ELR (cell line): ENCODE measurements at places on chromosomes 16 and 17.

- no peak for DNase-seq
Observed at GRCh38 chr17:71985111-71986039, 135.4 kb upstream of the SOX9 start.

GRCh38 chr17:19494961-19495806 lies 38.5 kb upstream of the SLC47A1 start:
- DNase-seq: no peak

GRCh38 chr16:10579965-10580882 lies at the start of gene EMP2:
Gene EMP2 (minus strand): TSS chr16:10580598. CDS start chr16:10547617, 32,981 bp downstream.
- peak; percentile 81 for DNase-seq

DNA sequence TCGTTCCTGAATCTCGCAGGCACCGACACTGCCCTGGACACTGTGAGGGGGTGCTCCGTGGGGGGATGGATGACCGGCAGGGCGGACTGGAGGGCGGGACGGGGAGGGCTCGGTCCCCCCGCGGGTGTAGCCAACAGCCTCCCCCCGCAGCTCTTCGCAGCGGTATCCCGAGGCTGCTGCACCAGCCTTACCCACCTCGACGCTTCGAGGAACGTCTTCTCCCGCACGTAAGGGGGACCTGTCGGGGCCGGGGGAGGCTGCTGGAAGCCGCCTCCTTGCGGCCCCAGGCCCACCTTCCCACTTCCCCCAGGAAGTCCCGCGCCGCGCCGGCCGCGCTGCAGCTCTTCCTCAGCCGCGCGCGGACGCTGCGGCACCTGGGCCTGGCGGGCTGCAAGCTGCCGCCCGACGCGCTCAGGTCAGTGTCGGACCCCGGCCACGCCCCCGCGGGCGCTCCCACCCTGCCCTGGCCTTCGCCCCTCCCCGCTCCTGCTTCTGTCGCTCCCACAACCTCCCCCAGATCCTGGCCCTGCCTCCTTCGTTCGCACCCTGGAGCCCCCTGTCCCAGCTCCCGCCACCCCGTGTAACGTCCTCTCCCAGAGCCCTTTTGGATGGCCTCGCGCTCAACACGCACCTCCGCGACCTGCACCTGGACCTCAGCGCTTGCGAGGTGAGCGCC lies 3.3 kb downstream of the CARMIL2 start:
- no peak for DNase-seq

DNA sequence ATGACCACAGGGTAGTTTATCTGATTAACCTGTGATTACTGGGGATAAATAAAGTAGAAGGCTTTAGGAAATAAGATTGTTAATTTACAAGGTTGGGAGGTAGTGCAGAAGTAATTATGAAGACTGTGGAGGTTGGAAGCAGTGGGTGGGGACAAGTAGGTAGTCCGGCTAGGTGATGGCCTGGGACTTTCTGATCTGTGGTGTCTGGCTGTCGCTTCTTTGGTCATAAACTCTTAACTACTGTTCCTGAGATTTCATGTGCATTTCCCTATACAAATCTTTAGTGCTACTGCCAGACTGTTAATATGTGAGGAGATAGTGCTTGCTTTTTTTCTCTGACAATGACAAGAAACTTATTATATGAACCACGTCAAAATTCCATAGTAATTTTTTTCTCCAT lies 19.5 kb upstream of the HNF1B start:
- no peak for DNase-seq

DNA sequence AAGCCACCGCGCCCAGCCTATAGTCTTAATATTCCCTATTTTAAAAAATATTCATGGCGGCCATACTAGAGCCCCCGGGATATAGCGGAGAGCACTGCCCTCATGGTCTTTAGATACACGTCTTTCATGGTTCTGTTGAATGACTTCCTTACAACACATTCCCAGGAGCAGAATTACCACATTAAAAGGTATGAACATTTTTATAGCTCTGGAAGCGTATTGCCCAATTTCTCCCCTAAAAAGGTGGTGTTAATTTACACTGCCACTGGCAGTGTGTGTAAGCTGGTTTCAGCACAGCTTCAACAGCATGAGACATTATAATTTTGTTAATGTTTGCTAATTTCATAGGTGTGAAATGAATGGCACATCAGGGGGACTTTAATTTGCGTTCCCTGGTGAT lies 19.0 kb downstream of the C17orf100 start:
- no peak for DNase-seq
